ENCODE measurements at places on chromosomes 7 and 10. TPM values are rescaled to one million over a fixed set of nuclear protein-coding genes. Genes with fewer than 3 reads are reported as not detected.
A peak's percentile ranks its signal among the peaks of the same experiment; 100 is the strongest.

The NXPH1 gene
- total RNA-seq = not detected

The AHR gene
- 13.4 TPM for total RNA-seq

GRCh38 chr10:127182161-127182560 lies 14.2 kb downstream of the INSYN2A start:
- H3K36me3 ChIP-seq = no peaks in the 10 kb centered on the region
- no peaks in the 10 kb centered on the region for H3K4me1 ChIP-seq
- H3K27me3 ChIP-seq = no peaks in the 10 kb centered on the region
- no peak overlapping the region for H3K4me3 ChIP-seq

The NRG3 gene
- total RNA-seq = not detected

GRCh38 chr10:35783305-35783838 lies 141.3 kb upstream of the FZD8 start:
- H3K4me3 ChIP-seq = no peak overlapping the region
- H3K27ac ChIP-seq = no peak overlapping the region
- DNase-seq = no peak
- no peaks in the 10 kb centered on the region for H3K4me1 ChIP-seq
- no peaks in the 10 kb centered on the region for H3K36me3 ChIP-seq

GRCh38 chr7:123649964-123650363 lies 5.7 kb upstream of the LMOD2 start:
- no peak for DNase-seq
- no peaks in the 10 kb centered on the region for H3K36me3 ChIP-seq
- peak overlapping the region; percentile 96 for H3K27ac ChIP-seq

- peak; percentile 85 for DNase-seq
- H3K27me3 ChIP-seq = no peaks in the 10 kb centered on the region
- H3K36me3 ChIP-seq = no peaks in the 10 kb centered on the region
- peak overlapping the region; percentile 89 for H3K4me3 ChIP-seq
Measured at GRCh38 chr10:3783682-3784432, 1.2 kb downstream of the KLF6 start.

- peak overlapping the region; percentile 90 for H3K27ac ChIP-seq
- H3K27me3 ChIP-seq = no peaks in the 10 kb centered on the region
- H3K4me1 ChIP-seq = peaks cover 64% of the 10 kb centered on the region
- H3K36me3 ChIP-seq = no peaks in the 10 kb centered on the region
Measured at GRCh38 chr7:121085922-121086321, 97.4 kb downstream of the CPED1 start.

The CFAP46 gene
- 13.3 TPM for total RNA-seq

GRCh38 chr7:55055479-55055878 lies 36.7 kb downstream of the EGFR start:
- DNase-seq = no peak
- H3K36me3 ChIP-seq = no peaks in the 10 kb centered on the region
- peak overlapping the region; percentile 50 for H3K27ac ChIP-seq
- no peaks in the 10 kb centered on the region for H3K27me3 ChIP-seq

DNA sequence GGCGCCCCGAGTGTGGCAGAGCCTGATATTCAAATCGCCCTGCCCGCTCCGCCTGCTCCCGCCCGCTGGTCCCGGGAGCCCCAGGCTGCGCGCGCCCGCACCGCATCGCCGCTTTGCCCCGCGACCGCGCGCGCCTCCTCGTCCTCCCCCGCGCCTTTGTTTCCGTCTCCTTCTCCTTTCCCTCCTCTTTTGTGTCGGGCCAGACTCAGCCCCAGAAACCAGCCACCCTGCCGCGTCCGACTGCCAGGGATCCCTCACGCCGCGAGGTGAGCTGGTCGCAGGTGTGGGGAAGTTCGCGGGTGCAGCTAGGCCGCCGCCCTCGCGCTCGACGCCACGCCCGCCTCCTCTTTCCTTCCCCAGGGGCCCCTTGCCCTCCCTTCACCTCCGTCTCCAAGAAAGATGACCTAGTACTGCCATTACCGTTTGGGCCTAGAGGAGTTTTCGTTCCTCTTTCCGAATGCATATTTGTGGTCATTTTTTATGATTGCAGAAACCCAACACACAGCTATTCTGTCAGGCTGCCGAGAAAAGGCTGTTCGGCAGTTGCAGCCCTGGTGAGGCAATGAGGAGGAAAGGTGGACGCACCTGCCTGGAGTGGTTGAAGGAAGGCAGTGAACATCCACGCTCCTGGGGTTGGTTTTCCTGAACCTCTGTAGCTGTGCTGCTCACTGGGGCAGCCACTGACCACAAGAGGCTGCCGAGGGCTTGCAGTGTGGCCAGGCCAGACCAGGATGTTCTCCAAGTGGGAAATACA lies 107.3 kb downstream of the SNX10 start:
- peak overlapping the region; percentile 73 for H3K4me3 ChIP-seq
- peak overlapping the region; percentile 89 for H3K27ac ChIP-seq
- no peaks in the 10 kb centered on the region for H3K36me3 ChIP-seq
- H3K4me1 ChIP-seq = peaks cover 7% of the 10 kb centered on the region

DNA sequence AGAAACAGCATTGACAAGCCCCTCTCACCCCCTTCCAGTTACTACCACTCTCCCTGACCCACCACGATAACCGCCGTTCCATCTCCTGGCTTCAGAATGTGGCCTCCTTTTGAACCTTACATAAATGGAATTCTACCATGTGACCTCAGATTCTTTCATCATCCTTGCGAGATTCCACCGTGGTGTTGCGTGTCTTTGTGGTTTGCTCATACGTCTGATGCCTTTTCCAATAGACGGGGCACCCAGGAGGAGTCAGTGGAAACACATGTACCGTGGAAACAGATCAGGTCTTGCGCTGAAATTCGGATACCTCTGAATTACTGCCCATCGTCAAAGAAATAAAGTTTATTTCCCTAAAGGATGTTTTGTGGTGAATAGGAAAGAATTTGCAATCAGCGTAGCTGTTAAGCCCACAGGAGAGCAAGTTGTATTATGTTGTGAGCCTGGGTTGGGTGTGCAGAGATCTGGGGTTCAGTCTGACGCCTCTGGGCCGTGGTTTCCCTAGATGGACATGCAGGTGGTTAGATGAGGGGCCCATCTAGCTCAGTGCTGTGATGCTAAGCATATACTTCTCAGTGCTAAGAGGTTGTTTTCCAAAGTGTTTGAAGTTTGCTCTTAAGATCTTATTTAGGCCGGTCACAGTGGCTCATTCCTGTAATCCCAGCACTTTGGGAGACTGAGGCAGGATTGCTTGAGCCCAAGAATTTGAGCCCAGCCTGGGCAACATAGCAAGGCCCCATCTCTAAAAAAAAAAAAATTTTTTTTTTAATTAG lies 29.1 kb downstream of the GTF2IRD1 start:
- no peaks in the 10 kb centered on the region for H3K27me3 ChIP-seq
- H3K4me1 ChIP-seq = peaks cover 68% of the 10 kb centered on the region
- peak; percentile 89 for DNase-seq
- H3K36me3 ChIP-seq = no peaks in the 10 kb centered on the region
- peak overlapping the region; percentile 100 for H3K27ac ChIP-seq
- H3K4me3 ChIP-seq = no peak overlapping the region

GRCh38 chr7:129845972-129846327 lies 106.8 kb downstream of the UBE2H start:
- no peak for DNase-seq
- H3K4me3 ChIP-seq = no peak overlapping the region
- peaks cover 59% of the 10 kb centered on the region for H3K4me1 ChIP-seq

The SLIT1 gene
- total RNA-seq = not detected

GRCh38 chr10:98340261-98340939 lies 72.4 kb upstream of the LOXL4 start:
- no peaks in the 10 kb centered on the region for H3K27me3 ChIP-seq
- DNase-seq = peak; percentile 81
- H3K27ac ChIP-seq = peak overlapping the region; percentile 84

DNA sequence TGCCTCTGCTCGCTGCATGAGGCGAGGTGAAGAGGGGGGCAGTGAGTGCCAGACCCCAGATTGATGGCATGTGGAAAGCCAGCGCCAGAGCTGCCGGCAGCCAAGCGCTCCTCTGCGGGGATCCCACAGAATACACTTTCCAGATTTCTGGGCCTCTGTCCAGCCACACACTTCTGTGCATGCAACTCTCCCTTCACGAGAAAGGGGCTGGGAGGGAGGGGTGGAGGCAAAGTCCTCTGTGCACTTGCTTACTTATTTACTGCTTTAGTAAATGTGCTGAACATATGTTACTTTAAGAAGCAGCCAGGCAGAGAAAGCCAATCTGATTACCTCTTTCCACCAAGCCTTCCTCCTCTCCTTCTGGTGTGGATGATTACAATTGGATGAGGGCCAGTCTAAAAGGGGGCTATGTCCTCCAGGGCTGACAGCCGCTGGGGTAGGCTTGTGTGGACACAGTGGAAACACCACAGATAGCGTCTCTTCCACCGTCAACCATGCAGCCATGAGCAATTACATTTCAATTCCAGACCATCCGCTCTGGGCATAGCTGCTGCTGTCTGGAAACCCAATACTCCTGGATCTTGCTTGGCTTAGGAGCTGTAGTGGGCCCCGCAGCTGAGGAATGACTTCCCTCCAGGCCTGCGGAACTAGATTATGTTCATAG lies 322.8 kb upstream of the ANKRD30A start:
- no peak overlapping the region for H3K4me3 ChIP-seq
- no peaks in the 10 kb centered on the region for H3K4me1 ChIP-seq
- no peaks in the 10 kb centered on the region for H3K27me3 ChIP-seq
- no peaks in the 10 kb centered on the region for H3K36me3 ChIP-seq
- H3K27ac ChIP-seq = no peak overlapping the region

The DLX5 gene
- not detected for total RNA-seq

DNA sequence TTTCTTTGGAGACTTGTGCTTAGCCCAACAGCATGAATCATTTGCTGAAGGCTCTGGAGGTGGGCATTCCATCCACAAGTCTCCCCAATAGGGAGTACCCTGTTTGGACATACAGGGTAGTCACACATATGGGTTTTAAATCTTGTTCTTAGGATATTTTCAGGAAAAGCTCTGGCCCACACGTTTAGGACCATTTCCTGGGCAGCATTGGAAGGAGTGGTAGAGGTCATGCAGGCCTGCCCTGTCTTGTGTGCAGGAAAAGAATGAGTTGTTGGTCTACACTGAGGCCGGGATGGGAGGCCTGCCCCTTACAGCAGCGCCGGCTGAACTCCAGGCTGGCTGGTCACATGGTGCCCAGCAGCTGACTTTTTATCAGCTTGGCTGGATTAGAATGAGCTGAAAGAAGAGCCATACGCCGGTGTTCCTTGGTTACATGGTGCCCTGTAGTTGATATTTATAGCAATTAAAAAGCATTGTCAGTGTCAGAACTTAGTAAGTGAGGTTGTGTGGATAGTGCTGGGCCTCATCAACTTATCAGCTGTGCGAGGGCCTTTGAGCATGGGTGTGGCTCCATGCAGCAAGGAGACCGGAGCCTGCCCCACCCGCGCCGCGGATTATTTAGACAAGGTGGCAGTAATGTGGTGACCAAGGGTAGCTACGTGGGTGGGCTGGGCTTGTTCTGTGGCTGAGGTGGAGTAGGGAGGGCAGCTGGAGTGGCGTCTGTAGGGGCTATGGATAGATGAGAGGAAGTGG lies 28.6 kb downstream of the OGDH start:
- peaks cover 90% of the 10 kb centered on the region for H3K4me1 ChIP-seq
- peak; percentile 70 for DNase-seq
- no peak overlapping the region for H3K4me3 ChIP-seq
- no peaks in the 10 kb centered on the region for H3K36me3 ChIP-seq

DNA sequence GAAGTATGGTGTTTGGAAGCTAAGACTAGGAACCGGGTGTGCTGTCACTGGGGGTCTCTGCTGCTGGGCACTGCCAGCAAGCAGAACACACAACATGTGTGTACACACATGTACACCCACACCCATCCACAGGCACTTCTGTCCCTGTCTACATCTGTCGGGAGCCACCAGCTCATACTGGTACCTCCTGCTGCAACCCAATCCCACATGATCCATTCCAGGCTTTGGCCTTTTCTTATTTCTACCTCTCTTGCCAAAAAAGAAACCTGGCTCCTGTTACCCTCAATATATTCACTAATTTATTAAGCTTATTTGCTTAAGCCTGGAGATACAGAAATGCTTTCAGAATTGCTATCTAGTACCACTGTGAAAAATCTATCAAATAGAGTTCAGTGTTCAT lies 246.0 kb downstream of the DIP2C start:
- no peaks in the 10 kb centered on the region for H3K4me1 ChIP-seq
- no peak overlapping the region for H3K4me3 ChIP-seq
- peaks cover 16% of the 10 kb centered on the region for H3K36me3 ChIP-seq
- no peak for DNase-seq
- H3K27ac ChIP-seq = no peak overlapping the region

- H3K27me3 ChIP-seq = no peaks in the 10 kb centered on the region
- no peak for DNase-seq
- no peak overlapping the region for H3K4me3 ChIP-seq
- H3K27ac ChIP-seq = no peak overlapping the region
- no peaks in the 10 kb centered on the region for H3K4me1 ChIP-seq
Measured at GRCh38 chr10:87654212-87654611, 5.5 kb upstream of the PAPSS2 start.

DNA sequence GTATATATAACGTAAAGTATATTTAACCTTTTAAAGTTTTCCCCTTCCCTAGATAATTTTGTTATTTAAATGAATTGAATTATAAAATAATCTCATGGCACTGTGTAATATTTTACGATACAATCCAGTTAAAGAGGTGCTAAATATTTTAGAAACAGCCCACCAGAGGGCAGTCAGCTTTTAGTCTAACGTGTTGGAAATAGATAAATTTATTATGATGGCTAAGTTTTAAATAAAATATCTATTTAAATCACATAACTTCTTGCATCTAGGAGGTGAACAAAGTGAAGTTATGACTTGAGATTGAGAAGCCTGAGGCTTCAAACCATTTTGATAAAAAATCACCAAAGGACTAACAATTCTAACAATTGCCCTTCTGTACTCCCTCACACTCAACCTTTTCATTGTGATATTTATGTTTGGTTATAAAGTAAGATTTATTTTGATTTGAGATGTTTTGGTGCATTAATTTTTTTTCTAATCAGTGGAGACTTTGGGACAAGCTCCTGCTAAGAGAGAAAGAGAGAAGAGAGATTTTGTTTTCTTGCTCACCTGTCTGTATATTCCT lies 171.5 kb upstream of the SP4 start:
- peaks cover 40% of the 10 kb centered on the region for H3K27me3 ChIP-seq
- H3K36me3 ChIP-seq = no peaks in the 10 kb centered on the region
- no peaks in the 10 kb centered on the region for H3K4me1 ChIP-seq
- no peak for DNase-seq

The CPA2 gene
- not detected for total RNA-seq

DNA sequence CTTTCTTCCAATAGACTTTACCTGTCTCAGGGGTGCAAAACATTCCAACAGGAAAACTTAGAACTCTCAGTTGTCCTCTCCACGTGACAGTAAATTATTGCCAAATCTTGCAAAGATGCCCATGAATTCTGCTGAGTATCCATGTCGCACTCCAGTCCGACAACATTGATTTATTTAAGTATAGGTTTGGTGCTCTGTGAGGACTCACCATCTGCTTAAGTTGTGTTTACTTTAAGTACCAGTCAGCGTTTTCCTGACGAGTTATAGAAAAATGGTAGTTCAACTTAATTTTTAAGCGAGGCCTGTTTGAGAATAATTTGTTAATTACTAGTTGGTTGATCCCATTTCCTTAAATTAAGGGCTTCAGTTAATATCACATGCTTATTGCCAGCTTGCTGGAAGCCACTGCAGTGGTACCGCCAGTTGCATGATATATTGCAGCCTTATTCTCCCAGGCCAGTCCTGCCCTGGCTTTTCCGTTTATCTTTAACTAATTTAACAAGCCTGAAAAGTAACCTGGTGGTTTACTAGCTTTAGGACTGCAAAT lies 27.8 kb downstream of the CREB5 start:
- H3K4me1 ChIP-seq = peaks cover 1% of the 10 kb centered on the region
- no peaks in the 10 kb centered on the region for H3K27me3 ChIP-seq
- H3K36me3 ChIP-seq = no peaks in the 10 kb centered on the region
- H3K4me3 ChIP-seq = no peak overlapping the region

GRCh38 chr7:36301914-36302771 lies 87.5 kb upstream of the ANLN start:
- H3K36me3 ChIP-seq = no peaks in the 10 kb centered on the region
- no peak for DNase-seq
- H3K4me3 ChIP-seq = no peak overlapping the region
- peak overlapping the region; percentile 85 for H3K27ac ChIP-seq
- peaks cover 48% of the 10 kb centered on the region for H3K4me1 ChIP-seq
- H3K27me3 ChIP-seq = no peaks in the 10 kb centered on the region
